ENCODE measurements at places on chromosomes 2 and 18.

DNA sequence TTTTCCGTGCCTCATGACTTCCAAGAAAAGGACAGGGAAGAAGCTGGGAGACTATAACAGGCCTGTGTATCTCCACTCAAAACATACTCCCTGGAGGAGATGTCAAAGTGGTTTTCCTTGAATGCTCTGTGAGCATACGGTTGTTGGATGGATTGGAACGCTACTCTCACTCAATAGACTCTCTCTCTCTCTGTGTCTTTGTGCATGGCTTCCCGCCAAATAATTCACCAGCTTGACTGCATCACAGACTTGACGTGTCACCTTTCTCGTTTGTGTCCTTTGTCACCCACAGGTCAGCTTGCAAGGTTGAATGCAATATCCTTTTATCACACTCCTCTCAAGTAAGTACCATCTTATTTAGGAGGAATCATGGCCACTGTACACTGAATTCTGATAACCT is 156.8 kb upstream of the MAPRE2 start:
- DNase-seq, result no peak

- DNase-seq, result no peak
These were observed 569.7 kb downstream of the RIT2 start for GRCh38 chr18:42545825-42546224.

GRCh38 chr2:238899386-238899785 is 51.5 kb downstream of the TWIST2 start:
- no peak for DNase-seq

GRCh38 chr2:241937297-241937696 is 67.8 kb downstream of the RTP5 start:
- no peak for DNase-seq

GRCh38 chr2:237912271-237913192 is 53.1 kb downstream of the RAMP1 start:
- DNase-seq, result no peak

- no peak for DNase-seq
These were observed 333.7 kb downstream of the RND3 start for GRCh38 chr2:150153646-150154307.

GRCh38 chr2:63378589-63378988 is 209.7 kb downstream of the WDPCP start:
- no peak for DNase-seq
